ENCODE measurements at places on chromosomes 12 and 14.
A peak's percentile ranks its signal among the peaks of the same experiment; 100 is the strongest.

DNA sequence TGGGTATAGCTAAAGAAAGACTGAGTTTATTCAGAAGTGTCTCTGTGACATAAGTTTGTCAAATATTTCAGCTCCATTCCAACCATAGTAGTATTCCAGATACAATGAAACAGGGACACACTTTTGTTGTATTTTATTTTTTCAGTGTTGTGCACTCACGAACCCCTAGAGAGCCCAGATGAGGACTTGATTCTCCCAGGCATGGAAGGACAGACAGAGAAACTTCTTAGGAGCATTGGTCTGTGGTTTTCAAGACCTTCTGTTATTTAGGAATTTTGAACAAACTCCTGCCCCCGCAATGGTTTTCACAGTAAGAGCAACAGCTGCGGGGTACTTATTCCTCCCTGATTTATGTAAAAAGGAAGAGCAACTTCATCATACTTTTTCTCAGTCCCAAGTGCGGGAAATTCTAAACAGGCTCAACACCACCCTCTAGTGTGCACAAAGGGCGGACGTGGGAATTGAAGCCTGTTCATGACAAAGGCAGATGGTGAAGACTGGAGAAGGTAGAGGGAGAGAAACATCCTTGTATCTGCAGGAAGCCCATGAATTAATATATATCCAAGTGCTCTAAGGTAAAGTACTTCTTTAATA, 147.6 kb downstream of the PAH start:
- peak; percentile 65 for DNase-seq

DNA sequence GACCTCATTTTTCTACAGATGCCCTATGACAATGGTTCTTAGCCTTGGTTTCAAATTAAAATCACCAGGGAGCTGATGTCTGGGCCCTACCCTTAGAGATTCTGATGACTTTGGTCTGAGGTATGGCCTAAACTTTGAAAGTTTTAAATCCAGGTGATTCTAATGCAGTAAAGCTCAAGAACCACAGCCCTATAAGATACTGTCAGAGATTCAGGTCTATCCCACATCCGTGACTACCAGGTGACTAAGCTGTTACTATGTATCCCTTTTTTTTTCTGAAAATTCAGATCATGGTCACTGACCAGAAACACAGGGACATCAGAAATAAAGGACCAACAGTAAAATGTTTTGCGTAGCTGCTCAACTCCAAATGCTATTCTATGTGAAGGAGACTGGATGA, 148.8 kb upstream of the BMP4 start:
- no peak for DNase-seq

GRCh38 chr14:105092171-105093037, 27.2 kb upstream of the GPR132 start:
- no peak for DNase-seq

GRCh38 chr14:65229748-65230728, 127.7 kb upstream of the MAX start:
- DNase-seq: peak; percentile 72

- DNase-seq: peak; percentile 39
Measured at GRCh38 chr12:80598004-80598606, 109.3 kb upstream of the MYF6 start.

DNA sequence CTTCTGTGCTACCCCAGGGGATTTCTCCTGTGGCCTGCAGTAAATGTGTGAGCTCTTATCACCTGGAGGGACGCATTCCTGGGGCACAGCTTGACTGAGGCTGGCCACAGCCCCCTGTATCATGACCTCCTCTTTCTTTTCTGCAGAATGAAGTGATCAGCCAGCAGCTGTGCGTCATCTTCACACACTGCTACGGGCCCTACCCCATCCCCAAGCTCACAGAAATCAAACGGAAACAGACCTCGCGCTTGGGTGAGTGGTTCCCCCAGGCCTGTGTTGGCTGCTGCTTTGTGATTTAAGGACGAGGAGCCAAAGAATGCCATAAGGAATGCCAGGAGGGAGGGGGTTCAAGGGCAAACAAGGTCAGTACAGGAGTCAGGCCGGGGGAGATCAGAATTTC, 50.5 kb upstream of the PWP1 start:
- no peak for DNase-seq

- no peak for DNase-seq
Measured at GRCh38 chr12:104182144-104182543, 33.4 kb upstream of the TXNRD1 start.

GRCh38 chr12:78697817-78698415, 166.7 kb upstream of the SYT1 start:
- DNase-seq: no peak

- no peak for DNase-seq
Measured at GRCh38 chr14:49294621-49295148, 291.5 kb downstream of the RPS29 start.

- DNase-seq: no peak
Measured at GRCh38 chr14:76163668-76164363, 12.1 kb downstream of the GPATCH2L start.

- DNase-seq: no peak
Measured at GRCh38 chr12:112035219-112035785, 22.1 kb downstream of the ERP29 start.

DNA sequence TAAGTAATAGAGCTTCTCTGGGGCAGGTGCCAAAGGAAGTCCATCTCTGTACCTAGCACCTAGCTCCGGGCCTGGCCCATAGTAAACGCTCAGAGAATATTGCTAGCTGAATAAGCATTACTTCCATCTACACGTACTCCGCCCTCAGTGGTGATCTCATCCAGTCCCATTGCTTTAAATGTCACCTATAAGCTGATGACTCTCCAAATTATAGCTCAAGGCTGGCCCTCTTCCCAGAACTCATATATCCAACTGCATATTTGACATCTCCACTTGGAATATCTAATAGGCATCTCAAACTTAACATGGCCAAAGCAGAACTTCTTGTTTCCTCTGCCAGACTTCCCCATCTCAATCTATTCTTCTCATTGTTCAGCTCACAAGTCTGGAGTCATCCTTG, 6.9 kb upstream of the DYNLL1 start:
- DNase-seq: no peak

DNA sequence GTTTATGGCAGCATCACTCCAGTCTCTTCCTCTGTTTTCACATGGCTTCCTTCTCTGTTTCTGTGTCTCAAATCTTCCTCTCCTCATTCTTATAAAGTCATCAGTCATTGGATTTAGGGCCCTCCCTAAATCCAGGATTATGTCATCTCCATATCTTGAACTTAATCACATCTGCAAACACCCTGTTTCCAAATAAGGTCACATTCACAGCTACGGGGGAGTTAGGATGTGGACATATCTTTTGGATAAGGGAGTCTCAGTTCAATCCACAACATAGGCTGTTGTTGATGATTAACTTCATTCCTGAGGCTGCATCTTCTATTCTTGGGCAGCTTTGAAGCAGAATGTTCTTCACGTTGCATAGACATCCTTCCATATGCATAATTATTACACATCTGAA, 40.3 kb upstream of the NTF3 start:
- DNase-seq: no peak

GRCh38 chr12:14769466-14769968, 33.8 kb downstream of the WBP11 start:
- DNase-seq: peak; percentile 70

DNA sequence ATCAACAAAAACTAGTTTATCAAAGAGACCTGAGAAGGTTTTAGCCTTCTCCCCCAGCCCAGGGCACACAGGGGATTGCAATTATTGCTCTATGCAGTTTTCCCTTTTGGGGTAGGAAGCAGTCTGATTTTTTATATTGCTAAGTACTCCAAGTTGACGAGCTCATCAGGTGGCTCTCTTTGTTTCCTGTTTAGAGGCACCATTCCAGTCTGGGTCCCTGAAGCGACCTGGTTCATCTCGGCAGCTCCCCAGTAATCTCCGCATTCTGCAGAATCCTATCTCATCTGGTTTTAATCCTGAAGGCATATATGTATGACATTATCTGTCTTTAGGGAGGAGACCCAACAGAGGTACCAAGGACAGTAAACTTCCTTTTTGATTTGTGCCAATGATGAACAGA, 56.3 kb downstream of the BHLHE41 start:
- no peak for DNase-seq

- DNase-seq: peak; percentile 88
Measured at GRCh38 chr12:121334513-121335343, 17.5 kb downstream of the ANAPC5 start.

DNA sequence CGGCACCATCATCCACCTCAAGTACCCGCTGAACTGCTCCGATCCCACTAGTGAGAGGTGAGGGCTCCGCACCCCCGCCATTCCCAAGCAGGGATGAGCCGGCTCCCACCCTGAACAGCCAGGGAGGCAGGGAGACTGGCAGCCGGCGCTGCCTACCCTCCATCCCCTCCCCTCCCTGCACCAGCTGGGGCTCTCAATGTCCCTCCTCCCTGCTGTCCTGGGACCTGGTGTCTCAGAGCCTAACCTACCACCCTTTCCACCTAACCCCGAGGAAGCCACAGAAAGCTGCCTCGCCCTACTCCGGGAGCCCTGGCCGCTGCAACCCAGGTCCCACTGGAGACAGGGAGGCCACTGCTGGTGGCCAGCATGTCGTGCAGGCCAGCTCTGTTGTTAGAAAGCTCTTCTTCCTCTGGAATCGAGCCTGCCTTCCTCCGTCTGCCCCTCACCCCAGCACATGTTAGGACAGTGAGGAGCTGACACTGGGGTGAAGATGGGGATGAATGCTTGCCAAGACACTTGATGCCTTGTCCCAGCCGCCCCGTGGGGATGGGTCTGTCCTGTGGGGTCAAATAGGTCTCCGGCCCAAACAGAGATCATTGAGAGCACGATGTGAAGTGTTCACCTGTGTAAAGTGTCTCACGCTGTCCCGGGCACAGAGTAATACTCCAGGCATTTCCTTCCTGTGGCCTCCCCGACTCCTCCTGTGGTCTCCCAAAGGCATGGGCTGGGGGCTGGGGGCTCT, 1.1 kb downstream of the PTPN6 start:
- peak; percentile 47 for DNase-seq

- DNase-seq: no peak
Measured at GRCh38 chr12:125245581-125246557, 180.6 kb downstream of the AACS start.

DNA sequence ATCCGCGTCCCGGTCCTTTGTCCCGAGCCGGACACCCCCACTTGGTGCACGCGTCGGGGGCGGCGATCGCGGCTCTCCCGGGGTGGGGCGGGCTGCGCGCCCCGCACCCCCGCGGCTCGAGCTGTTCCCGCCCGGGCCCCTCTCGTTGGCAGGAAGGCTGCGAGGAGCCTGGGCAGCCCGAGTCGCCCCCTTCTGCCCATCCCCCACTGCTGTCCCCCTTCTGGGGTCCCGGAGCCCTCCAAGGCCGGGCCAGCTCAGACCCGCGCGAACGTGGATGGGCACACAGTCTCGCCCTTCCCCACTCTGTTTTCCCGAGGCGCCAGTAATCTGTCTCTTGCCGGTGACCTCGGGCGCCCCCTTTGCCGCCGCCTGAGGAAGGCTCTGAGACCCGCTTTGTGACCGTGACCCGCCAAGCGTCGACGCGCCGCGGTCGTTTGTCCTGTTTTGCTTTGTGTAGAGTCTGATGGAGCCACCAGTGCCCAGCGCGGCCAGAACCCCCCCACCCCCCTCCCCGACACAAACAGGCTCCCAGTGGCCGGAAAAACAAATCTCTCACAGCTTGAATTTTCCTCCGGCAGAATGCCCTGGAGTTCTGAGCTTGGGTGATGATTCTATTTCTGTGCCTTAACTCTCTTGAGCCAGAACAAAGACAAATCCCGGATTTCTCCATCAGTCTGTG, 610 bp downstream of the C14orf132 start:
- peak; percentile 36 for DNase-seq

DNA sequence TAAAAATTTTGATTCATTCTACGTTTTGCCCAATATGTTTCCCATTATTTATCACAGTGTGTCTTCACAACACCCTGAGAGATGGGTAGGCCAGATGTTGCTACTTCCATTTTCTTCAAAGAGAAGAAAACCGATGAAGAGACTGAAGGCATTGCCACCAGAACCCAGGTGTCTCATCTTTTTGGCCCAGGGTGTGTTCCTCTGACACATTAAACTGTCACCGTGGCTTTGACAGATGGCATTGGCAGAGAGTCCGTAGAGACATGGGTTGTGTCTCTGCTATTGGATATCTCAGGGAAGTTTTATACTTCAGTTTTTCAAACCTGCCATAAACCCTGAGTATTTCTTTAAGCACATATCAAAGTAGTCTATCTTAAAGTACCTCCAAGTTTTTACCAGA, 11.3 kb upstream of the NUDT4 start:
- DNase-seq: no peak

GRCh38 chr12:14384783-14385638, 19.5 kb downstream of the ATF7IP start:
- DNase-seq: peak; percentile 95

DNA sequence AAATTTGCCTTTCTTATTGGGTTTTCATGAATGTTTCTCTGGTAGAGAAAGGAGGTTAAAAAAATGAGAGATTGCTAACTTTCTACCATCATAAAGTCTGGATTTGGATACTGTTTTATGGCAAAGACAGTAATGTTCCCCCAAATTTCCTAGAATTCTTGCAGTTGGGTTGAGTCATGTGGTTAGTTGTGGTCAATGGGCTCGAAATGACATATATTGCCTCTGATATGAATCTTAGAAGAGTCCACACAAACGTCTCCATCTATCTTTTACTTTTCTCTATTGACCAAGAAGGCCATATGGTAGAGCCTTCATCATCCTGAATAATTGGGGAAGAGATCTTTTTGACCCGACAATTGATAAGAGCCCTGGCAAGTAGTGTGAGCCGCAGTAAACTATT, 119.5 kb upstream of the PMCH start:
- DNase-seq: peak; percentile 0

DNA sequence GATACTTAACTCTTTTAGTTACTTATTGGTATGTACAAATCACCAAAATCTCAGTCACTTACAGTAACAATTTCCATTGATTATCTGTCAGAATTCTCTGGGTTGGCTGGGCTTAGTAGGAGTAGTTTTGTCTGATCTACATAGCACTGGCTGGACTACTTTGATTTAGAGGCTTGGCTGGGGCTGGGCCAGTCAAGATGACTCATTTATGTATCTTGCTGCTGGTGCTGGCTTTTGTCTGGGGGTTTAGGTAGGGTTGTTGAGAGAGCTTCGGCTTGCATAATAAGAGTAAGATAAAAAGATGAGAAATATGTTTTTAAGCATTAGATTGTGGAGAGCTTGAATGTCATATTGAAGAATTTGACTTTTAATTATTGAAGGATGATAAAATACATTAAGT, 1093.7 kb downstream of the SLC6A15 start:
- DNase-seq: no peak

DNA sequence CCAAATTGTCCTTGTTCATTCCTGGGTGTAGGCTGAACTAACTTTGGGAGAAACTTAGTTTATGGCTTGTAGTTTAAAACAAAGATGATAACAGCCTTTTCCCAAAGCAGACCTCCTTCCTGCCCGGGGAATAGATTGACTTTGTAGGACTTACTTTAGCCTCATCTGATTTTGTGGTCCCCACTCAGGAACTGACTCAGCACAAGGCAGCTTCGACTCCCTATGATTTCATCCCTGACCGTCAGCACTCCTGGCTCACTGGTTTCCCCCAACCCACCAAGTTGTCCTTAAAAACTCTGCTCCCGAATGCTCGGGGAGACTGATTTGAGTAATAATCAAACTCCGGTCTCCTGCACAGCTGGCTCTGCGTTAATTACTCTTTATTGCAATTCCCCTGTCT, 40.1 kb upstream of the DDHD1 start:
- peak; percentile 25 for DNase-seq

Measured in hematopoietic multipotent progenitor cell treated with erythropoietin and hydrocortisone succinate and interleukin-3 and kit ligand, for 4 days (in vitro differentiated cells).